ENCODE measurements at places on chromosomes 4 and X. TPM values are rescaled to one million over a fixed set of nuclear protein-coding genes. Genes with fewer than 3 reads are reported as not detected.

Gene HEPH
- 55.8 TPM for total RNA-seq

DNA sequence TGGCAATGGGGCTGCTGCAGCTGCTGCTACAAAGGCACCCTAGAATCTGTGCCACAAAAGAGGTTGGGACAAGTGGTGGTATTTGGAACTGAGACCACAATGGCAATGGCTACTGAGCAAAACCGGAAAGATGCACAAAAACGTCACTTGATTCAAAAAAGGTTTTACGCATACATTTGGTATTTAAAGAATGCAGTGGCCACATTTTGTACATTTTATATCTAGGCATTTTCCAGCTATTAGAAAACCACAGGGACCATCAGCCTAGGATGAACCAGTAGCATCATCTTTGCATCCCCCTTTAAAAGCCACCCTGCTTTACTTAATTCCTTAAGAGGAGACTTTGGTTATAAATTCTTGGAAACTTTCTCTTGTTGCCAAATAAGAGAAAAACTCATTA is 104.8 kb upstream of the CXCL13 start:
- no peak for ATAC-seq

DNA sequence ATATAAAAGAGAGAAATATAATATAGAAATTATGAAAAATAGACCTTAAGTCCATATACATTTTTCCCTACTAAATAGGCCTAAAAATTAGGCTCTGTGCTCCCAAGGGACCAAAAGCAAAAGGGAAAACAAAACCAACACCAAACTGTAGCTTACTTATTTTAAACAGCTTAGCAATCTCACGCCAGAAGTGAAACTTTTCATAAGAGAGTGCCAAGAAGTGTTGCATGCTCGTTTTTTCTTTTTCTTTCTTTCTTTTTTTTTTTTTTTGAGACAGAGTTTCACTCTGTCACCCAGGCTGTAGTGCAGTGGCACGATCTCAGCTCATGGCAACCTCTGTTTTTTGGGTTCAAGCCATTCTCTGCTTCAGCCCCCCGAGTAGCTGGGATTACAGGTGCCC is 250.4 kb downstream of the TMA16 start:
- no peak for ATAC-seq

GRCh38 chrX:123818243-123818642 is 41.6 kb upstream of the XIAP start:
- ATAC-seq, result no peak

DNA sequence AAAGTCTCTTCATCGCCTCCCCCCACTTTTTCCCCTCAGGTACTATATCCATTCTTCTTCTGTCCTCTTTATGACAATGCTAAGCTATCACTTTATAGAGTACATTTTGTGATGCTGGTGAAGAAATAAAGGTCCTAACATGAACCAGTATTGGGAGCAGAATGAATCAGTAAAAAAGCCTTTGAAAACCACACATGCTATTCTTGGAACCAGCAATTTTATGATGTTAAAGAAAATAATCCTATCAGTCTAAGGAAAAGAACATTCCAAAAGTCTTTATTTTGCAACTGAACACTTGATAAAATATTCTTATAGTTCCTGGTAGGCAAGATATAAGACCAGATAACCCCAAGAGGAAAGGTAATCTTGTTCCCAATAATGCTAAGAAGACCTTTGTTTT is 107.8 kb upstream of the MCF2 start:
- ATAC-seq, result no peak

DNA sequence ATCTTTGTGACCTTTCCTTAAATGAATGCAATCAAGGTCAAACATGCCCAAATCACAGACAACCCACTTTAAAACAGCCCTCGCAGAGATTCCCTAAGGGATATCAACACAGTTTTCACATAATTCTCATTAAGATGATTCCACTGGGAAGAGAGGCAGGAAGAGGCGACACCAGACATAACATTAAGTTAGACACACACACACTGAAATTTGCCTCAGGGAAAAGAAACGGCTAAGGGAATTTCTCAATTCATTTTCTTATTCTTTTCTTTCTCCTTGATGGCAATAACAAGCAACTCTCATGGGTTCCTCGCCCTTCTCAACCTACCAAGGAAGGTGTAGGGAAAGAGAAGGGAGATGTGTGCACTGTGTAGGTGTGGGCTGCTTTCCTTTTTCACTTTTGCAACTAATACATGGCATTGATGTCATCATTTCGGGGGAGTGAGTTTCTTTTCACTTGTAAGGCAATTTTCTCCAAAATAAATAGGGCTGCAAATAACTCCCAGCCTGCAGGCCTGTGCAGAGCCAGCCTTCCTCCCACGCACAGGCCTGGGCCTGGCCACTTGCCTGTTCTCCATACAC is 41.4 kb downstream of the SOD3 start:
- no peak for ATAC-seq

DNA sequence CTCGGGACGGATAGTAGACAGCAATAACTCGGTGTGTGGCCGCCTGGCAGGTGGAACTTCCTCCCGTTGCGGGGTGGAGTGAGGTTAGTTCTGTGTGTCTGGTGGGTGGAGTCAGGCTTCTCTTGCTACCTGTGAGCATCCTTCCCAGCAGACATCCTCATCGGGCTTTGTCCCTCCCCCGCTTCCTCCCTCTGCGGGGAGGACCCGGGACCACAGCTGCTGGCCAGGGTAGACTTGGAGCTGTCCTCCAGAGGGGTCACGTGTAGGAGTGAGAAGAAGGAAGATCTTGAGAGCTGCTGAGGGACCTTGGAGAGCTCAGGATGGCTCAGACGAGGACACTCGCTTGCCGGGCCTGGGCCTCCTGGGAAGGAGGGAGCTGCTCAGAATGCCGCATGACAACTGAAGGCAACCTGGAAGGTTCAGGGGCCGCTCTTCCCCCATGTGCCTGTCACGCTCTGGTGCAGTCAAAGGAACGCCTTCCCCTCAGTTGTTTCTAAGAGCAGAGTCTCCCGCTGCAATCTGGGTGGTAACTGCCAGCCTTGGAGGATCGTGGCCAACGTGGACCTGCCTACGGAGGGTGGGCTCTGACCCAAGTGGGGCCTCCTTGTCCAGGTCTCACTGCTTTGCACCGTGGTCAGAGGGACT is 5.7 kb upstream of the MSANTD1 start:
- no peak for ATAC-seq

DNA sequence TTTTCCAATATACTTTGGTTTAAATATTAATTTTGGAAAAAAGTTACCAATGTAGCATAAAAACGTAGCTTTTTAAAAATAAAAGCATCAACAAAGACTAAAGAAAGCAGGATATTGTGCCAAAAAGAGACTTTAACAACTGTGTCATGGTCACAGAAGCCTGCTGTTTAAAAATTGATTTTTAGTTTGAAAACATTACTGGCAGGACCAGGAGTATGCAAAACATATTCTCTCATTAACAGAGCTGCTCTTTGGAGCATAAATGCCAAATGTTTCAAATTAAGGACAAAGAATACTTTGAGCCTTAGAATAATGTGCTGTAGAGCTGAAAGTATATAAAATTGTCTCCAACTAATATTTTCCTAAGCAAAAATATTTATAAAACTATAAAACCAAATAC is 279.0 kb downstream of the ARAP2 start:
- ATAC-seq, result no peak

DNA sequence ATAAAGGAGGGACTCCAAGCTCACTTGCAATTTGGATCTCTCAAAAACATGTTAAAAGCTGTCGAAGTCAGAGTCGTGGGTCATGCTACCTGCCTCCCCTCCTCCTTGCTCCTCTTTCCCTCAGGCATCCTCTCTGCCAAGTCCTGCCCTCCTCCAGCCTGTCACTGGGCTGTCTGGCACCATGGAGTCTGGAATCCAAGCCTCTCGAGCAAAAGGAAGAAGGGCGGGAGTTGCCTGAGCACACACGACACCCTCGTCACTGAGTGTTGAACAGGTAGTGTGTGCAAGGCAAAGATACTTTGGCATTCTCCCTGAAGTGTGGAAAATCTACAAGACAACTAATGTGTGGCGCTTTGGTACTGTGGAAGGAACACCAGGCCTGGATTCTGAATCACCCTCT is 62.2 kb downstream of the HAUS3 start:
- no peak for ATAC-seq
